ENCODE measurements at places on chromosomes 2 and 18.

DNA sequence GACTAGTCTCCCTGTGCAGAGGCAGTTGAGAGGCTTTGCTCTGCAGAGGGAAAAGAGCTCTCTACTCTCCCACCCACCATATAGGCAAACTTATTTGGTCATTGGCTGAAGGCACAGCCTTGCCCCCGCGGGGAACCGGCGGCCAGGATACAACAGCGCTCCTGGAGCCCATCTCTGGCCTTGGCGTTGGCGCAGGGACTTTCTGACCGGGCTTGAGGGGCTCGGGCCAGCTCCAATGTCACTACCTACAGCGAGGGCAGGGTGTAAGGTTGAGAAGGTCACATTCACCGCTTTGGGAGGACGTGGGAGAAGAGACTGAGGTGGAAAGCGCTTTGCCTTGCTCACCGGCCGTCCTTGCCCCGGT is 2.2 kb downstream of the ONECUT2 start:
- H3K27me3 ChIP-seq: peaks cover 99% of the 10 kb centered on the region
- H3K4me3 ChIP-seq: peak overlapping the region; percentile 83
- peak; percentile 46 for DNase-seq
- H3K4me1 ChIP-seq: peaks cover 68% of the 10 kb centered on the region
- no peak overlapping the region for H3K27ac ChIP-seq

DNA sequence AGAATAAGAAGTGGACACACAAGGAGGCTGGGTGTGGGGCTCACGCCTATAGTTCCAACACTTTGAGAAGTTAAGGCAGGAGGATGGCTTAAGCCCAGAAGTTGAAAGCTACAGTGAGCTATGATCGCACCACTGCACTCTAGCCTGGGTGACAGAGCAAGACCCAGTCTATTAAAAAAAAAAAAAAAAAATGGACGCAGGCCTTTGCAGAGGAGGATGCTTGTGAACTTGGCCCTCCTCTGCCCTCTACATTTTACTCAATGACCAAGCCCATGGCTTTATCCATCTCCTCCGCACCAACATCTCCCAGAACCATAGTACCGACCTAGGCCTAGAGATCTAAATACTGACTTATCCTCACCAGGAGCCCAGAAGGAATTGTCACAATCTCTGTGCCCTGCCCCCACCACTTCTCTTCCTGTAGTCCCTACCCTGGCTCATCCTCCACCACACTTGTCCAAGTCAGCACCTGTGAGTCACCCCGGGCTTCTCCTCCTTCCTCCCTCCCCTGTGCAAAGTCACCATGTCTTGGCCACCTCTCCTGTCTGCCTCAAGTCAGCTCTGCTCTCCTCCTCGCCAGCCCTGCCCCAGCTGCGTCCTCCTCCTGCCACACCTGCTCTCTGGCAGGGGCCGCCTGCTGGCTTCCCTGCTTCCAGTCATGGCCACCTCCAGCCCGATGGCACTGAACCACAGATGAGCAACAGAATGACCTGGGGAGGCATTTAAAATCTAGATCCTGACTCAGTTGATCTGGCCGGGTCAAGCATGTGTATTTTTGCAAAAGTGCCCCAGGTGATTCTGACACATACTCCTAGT is 35.8 kb upstream of the ASPRV1 start:
- no peaks in the 10 kb centered on the region for H3K27me3 ChIP-seq

GRCh38 chr2:213098612-213099011 is 52.8 kb downstream of the IKZF2 start:
- no peak overlapping the region for H3K4me3 ChIP-seq
- peaks cover 10% of the 10 kb centered on the region for H3K4me1 ChIP-seq
- H3K36me3 ChIP-seq: no peaks in the 10 kb centered on the region

- no peaks in the 10 kb centered on the region for H3K27me3 ChIP-seq
- no peak for DNase-seq
- H3K4me1 ChIP-seq: peaks cover 11% of the 10 kb centered on the region
- H3K4me3 ChIP-seq: no peak overlapping the region
Observed at GRCh38 chr2:105674859-105675541, 69.7 kb upstream of the NCK2 start.

GRCh38 chr2:85706599-85707296 is 12.6 kb downstream of the GNLY start:
- H3K36me3 ChIP-seq: no peaks in the 10 kb centered on the region
- peaks cover 21% of the 10 kb centered on the region for H3K4me1 ChIP-seq
- no peak overlapping the region for H3K27ac ChIP-seq
- no peak for DNase-seq
